Islet precursor cell (in vitro differentiated cells): ENCODE measurements at places on chromosomes 7 and 10.

GRCh38 chr7:47621979-47622561 is 40.2 kb upstream of the TNS3 start:
- DNase-seq = no peak

DNA sequence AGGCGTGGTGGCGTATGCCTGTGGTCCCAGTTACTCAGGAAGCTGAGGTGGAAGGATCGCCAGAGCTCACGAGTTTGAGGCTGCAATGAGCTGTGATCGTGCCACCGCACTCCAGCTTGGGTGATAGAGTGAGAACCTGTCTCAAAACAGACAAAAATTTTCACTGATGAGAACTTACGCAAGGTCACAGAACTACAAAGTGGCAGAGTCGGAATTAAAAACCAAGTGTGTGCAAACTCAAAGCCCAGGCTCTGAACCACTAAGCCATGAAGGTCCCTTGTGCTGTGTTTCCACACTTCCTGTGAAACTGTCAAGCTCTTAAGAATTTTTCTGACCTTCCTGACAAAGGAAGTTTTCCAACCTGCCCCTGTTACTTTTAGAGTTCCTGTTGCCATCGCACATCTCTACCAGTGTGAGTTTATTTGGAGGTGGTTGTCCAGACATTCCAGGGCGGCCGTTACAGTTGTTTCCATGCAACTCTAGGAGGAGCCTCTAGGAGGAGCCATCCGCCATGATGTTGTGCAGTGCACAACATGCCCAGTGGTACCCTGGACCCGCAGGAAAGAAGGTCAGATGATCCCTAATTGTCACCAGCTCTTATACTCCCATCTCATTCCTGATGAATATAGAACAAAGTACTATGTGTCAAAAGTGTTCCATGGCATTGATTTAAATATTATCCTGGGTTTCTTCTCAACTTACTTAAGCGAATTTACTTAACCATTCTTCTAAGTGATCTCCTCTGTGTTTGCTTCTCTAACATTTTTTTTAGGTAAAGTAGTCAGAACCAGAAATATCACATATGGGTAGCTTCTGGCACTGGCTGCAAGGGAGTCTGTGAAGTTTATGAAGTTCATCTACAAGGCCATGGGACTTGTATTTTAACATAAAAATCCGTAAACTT is 49.0 kb upstream of the LYZL1 start:
- peak; percentile 75 for DNase-seq

DNA sequence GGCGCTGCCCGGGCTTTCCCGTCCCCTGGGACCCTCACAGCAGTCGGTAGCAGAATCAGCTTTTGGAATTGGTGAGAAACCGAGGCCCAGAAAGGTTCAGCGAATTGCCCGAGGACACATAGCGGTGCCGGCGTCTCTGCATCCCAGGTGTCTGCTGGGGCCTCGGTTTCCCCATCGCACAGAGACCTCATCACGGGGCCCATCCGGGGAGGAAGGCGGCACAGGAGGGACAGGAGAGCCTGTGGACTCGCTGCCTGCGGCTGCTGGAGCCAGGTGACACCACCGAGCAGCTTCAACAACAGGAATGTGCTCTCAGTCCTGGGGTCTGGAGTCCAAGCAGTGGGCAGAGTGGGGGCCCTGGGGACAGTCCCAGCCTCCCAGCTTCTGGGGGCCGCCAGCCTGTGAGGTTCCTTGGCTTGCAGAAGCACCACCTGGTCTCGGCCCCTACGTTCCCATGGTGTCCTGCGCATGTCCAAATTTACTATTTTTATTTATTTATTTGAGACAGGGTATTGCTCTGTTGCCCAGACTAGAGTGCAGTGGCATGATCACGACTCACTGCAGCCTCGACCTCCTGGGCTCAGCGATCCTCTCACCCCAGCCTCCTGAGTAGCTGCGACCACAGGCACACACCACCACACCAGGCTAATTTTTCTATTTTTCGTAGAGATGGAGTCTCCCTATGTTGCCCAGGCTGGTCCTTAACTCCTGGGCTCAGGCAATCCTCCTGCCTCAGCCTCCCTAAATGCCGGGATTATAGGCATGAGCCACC is 539 bp upstream of the COX19 start:
- DNase-seq = no peak

DNA sequence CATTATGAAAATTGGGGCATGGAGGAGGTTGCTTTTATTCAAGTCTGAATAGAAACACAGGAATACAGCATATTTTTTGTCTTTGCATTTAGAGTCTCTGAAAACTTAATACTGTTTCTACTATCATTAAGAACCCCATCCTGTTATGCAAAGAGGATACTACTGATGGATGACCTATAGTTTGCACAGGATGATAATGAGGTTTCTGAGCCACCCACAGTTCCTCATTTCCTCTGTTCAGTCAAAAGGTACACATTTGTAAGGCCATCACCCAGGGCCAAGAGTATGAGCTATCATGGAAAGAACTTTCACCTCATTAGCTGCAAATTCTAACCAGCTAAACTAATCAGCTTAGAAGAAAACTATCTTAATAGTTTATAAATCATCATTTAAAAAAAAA is 213.0 kb upstream of the CHRM2 start:
- DNase-seq = no peak

DNA sequence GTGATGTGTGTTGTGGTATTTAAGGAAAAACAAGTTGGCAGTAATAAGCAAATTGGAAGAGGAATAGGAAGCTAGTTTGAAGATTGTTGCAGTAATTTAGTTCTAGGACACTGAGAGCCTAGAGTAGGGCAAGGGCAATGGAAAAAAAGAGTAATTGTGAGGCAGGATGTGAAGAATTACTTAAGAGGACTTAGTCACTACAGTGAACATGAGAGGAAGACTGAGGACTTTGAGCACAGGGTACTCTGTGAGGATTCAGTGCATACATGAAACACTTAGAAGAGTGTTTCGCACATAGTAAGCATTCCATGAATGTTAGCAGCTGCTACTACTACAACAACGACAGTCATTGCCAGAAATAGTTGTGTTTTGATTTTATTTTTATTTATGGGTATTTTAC is 30.9 kb upstream of the DKK1 start:
- no peak for DNase-seq

GRCh38 chr10:10942441-10942840 is 75.2 kb upstream of the CELF2 start:
- DNase-seq = no peak

DNA sequence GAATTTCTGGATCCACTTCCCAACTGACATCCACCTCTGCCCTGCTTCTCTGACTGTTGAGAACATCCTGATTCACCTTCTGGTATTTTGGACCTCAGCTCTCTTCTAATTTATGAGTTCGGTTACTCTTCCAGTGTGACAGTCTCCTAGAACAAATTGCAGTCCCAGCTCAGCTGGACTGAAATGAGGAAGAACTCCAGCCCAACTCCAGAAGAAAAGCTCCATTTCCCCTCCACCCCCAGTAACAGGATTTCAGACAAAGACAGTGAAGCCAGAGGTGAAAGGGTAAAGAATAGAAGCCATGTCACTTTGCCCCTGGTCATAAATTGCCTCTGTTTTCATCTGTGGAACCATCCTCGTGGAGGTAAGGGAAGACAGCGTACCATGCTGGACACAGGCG is 26.2 kb upstream of the INHBA start:
- no peak for DNase-seq

DNA sequence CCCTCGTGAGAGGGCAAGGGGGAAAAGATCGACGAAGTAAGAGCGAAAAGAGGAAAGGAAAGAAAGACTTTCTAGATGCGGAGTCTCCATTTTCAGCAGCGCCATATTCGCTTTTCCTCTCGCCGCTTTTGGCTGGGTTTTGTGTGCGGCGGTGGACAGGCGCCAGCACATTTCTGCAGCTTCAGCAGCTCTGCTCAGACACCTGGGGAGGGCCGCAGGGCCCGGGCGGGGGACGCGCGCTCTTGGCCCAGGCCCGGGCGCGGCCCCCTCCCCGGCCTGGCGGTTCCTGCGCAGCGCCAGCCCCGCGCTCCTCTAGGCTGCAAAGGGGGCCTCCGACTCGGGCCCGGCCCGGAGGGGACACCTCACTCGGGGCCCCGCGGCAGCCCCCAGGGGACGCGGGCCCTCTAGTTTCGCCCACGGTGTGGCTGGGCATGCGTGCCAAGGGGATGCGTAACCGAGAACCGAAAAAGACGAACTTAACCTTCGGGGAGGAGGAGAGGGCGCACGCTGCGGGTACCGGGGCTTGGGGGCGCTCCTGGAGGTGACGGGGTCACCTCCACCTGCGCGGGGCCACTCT is 34.5 kb upstream of the EBLN1 start:
- DNase-seq = peak; percentile 58
